ENCODE measurements at places on chromosomes 3 and 15.

DNA sequence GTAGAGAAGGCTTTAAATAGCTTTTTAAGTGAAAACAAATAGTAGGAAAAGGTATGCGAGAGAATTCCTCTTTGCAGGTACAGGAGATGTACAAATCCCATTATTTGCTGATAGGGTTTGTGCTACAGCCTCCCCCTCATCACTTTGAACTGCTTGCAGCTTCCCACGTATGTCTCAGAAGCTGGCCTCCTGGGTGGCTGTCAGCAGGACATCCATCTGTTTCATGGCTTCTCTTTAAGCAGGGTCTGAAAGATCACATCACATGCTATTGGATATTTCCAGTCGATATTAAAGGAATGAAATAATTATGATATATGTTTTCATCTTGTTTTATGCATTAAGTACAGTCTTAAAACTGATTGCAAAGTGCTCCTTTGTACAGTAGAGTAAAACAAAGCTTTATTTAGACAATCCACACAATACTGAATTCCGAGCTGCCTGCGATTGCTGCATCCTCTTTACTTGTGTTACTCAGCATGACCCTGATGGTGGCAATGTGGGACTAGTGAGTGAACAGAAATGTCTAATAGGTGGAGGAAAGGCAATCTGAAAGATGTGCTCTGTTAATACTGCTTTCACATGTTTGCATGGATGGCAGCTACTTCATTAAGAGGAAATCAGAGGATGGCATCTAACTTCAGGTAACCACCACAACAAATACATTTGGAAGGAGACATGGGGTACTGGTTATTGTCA lies 930.6 kb upstream of the SEMA6D start:
- DNase-seq: no peak

DNA sequence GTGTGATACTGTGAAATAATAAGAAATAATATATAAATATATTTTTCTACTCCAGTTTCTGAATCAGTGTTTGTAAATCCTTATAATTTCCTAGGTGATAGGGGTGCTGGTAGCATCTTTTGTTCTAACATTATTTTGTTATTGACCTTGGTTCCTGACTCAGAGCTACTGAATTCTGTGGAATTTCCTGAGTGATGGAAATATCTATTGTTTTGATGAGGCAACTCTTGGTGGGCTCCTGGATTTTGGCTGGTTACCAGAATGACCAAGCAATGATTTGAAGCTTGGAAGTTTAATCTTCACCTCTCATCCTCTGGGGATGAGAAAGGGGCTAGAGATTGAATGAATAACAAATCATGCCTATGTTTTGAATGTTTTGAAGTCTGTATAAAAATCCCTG lies 377.3 kb downstream of the LPP start:
- DNase-seq: peak; percentile 48

- no peak for DNase-seq
Observed at GRCh38 chr3:173465898-173466678, 68.5 kb downstream of the NLGN1 start.

DNA sequence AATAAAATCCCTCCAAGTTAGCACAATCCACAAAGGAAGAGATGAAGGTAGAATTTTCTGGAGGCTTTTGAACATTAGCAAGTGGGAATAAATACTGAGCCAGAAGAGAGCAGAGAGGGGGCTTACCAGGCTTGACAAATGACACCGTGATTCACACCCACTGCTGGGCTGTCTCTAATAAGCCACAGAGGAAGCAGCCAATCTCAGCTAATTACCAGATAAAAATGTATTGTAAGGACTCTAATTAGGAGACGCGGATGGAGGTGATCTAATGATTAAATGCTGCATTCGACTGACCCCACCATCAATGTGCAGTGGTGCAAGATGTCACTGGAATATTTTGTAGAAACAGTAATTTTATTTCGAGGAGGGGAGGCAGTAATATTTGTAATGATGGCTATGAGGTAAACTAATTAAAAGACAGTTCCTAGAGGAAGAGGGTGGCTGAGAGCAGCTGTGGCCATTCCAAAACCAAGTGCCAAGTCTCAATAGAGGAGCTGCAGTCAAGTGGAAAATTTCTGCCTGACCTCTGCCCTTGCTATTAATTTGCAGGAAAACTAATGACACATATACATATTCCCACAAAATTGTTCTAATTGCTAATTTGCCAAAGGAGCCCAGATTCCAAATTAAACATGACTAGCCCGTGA lies 602.2 kb downstream of the FOXP1 start:
- no peak for DNase-seq

GRCh38 chr15:90617668-90618097 lies 88.0 kb downstream of the CRTC3 start:
- no peak for DNase-seq

DNA sequence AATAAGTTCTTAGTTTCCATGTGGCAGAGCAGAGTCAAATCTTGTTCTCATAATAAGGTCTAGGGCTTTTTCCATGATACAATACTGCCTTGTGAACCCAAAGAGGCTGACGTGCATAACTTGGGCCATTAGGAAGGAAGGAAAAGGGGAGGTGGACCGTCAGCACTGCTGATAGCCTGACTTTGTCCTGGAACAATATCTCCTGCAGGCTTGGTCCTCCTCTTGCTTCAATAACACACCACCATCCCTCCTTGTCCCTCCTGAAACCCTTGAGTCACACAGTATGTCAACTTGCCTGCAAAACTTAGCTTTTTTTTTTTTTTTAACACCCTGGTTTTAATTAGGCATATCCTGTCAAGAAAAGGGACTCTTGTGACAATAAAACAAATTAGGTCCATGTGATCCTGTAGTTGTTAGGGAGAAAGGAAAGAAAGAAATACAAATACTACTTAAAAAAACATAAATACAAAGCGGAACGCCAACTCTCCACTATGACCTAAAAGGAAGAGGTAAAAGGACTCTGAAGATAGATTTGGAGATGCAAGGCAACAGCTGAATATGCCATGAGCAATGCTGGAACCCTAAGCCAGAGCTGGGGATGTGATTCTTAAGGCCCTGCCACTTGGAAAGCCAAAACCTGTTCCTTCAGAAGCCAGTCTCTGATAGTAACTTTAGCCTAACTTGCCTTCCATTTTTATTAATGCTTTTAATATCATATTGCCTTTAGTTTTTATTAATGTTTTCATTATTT lies 67.0 kb downstream of the WWTR1 start:
- no peak for DNase-seq

GRCh38 chr3:55085231-55085630 lies 157.4 kb upstream of the LRTM1 start:
- no peak for DNase-seq

- no peak for DNase-seq
Observed at GRCh38 chr3:129507181-129507831, 21.1 kb upstream of the RHO start.

- DNase-seq: peak; percentile 97
Observed at GRCh38 chr3:72155391-72156064, 370.6 kb upstream of the PROK2 start.

DNA sequence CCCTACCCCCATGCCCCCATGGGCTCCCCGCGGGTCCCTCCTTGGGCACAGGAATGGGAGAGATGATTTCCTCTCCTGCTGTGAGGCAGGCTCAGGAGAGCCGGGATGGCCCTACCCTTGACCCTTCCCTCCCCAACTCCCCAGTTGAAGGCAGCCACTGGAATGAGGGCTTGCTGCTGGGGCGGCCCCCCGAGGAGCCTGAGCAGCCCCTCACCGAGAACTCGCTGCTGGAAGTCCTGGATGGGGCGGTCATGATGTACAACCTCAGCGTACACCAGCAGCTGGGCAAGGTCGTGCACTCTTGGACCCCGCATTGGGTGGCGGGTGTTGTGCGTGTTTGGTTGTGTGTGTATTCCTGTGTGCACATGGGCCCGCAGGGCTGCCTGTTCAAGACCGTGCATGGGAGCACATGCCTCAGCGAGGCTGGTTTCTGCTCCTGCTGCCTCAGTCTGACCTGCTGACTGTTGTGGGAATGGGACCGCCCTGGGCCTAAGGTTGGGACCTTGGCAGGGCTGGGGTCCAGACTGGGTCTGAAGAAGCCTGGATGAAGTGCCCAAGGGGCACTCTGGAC lies 14.0 kb downstream of the AMIGO3 start:
- no peak for DNase-seq

DNA sequence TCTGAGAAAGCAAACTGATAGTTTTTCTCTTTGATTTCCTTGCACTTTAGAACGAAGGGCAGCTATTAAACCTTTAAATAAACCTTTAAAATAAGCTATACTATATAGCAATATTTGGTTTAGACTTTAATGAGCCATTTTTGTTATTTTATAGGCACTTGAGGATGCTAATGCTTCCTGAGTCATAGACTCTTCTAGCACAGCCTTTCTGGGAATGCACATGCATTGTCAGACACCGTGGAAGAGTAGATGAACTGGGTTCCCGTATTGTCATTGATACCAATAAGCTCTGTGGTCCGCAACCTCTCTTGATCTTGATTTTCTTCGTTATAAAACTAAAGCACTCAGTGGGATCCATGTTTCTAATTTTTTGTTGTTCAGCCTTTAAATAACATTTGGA lies 27.6 kb downstream of the CERS3 start:
- no peak for DNase-seq

GRCh38 chr15:36882487-36883131 lies 217.7 kb downstream of the MEIS2 start:
- no peak for DNase-seq

- DNase-seq: peak; percentile 46
Observed at GRCh38 chr3:99720985-99721632, 82.7 kb downstream of the COL8A1 start.

- no peak for DNase-seq
Observed at GRCh38 chr3:126009181-126009580, 40.2 kb downstream of the ROPN1B start.

- no peak for DNase-seq
Observed at GRCh38 chr15:57251308-57251707, 125.0 kb upstream of the CGNL1 start.

- no peak for DNase-seq
Observed at GRCh38 chr15:69119683-69120395, 40.6 kb upstream of the GLCE start.

Measured in AG08395 (cell line).